ENCODE measurements at places on chromosomes 16 and 17.

DNA sequence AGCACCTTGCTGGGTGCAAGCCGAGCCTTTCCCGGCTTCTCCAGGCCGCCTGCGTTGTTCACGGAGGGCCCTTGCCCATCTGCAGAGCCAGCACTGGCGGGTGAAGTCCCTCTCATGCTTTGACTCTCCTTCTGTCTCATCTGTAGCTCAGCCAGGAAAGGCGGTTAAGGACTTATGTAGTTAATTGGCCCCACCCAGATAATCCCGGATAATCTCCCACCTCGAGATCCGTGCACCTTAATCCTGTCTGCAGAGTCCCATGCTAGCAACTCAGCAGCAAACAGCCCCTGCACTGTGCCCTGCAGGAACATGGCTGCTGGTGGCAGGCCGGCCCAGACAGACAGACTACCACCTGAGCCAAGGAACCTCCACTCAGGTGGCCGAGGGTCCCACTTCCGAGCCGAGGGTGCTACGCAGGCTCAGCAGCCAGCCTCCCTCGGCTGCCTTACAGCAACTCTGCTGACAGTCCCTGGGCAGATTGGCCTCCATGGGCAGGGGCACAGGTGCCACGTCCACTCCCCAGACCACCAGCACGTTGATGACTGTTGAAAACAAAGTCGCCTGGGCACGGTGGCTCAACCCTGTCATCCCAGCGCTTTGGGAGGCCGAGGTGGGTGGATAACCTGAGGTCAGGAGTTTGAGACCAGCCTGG, 16.9 kb downstream of the RAB40C start:
- DNase-seq = no peak

- no peak for DNase-seq
Measured at GRCh38 chr17:37750768-37751475, 6.1 kb upstream of the HNF1B start.

DNA sequence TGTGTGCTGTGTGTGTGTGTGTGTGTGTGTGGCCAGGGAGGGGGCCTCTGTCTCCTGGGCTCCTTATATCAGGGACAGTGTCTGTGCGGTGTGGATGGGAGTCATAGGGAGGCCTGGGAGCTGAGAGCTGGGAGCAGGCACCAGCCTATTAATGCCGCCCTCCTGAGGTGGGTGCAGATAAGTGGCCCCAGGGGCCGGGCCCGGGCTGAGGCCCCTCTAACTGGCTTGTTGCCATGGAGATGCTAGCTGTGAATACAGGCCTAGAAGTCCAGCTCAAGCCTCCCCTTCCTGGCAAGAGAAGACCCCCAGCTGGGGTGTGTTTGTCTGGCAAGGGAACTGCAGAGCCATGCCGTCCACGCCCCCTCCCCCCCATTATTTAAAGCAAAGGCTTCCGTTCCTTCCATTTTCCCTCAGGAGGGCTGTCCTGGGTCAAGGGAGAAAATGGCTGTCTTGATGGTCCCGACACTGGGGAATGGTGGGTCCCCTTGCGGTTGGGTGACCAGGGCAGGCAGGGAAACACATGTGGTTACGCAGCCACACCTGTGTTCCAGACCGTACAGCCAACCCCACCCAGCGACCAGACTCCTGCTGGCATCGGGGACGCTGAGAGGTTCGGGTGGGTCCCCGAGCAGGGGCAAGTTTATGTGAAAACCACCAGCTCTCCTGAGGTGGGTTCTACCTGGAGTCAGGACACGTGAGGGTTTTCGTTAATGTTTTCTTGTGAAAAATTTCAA, 141.1 kb downstream of the MRM1 start:
- no peak for DNase-seq

- peak; percentile 62 for DNase-seq
Measured at GRCh38 chr17:60139438-60140285, 10.1 kb upstream of the CA4 start.

DNA sequence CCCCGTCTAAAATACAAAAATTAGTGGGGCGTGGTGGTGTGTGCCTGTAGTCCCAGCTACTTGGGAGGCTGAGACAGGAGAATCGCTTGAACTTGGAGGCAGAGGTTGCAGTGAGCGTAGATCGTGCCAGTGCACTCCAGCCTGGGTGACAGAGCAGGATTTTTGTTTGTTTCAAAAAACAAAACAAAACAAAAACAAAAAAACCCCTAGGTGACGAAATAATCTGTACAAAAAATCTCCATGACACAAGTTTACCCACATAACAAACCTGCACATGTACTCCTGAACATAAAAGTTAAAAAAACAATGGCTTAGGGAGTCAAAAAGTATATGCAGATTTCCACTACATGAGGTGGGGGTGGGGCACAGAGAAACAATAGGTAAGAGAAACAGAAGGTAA, 140.5 kb upstream of the ASIC2 start:
- DNase-seq = no peak

DNA sequence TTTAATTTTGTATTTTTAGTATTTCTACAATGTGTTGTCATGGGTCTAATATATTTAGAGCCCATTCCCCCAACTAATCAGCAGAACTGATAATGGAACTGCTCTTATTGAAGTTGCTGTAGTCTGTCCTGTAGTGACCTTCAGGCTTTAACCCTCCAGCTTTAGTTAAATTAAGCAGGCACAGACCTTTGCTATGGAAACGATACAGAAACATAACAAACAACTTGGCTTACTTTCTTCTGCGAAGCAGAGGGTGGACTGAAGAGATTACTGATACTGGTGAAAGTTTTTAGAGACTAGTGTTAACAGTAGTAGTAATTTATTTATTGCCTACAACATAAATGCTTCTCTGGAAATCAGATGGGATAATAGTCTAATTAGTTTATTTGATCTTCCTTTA, 61.4 kb downstream of the NFATC3 start:
- no peak for DNase-seq

DNA sequence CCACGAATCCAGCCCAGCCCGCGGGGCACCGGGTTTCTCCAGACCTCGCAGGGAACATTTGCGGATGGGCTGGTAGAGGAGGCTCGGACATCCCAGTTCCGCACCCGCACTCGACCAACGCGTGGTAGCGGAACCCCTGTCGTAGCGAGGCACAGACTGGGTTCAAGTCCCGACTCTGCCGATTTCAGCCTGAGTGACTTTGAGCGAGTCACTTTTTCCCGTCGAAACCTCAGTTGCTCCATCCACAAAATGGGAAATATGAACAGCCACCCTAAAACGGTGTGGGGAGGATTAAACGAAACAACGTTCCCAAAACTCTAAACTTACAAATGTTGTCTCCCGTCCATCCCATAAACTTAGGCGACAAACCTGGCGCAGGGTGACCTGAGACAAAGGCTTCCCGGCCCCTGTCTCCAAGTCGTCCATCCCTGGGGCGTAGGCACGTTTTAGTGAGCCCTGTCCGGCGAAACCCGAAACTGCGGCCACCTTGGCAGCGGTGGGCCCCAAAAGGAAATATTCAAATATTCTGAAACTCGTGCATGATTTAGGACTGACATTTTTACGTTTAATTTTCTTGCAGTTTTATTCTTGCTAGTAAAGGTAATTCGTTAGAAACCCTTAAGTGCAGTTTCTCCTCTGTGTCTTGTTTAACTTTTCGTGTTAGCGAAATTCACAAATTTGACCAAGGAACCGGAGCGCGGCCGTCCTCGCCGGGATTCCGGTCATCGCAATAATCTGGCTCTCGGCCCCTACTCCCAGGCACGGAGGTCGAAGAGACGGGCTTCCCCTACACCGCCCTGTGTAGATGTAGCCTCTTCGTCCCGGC, 1.9 kb upstream of the MLLT6 start:
- DNase-seq = no peak

DNA sequence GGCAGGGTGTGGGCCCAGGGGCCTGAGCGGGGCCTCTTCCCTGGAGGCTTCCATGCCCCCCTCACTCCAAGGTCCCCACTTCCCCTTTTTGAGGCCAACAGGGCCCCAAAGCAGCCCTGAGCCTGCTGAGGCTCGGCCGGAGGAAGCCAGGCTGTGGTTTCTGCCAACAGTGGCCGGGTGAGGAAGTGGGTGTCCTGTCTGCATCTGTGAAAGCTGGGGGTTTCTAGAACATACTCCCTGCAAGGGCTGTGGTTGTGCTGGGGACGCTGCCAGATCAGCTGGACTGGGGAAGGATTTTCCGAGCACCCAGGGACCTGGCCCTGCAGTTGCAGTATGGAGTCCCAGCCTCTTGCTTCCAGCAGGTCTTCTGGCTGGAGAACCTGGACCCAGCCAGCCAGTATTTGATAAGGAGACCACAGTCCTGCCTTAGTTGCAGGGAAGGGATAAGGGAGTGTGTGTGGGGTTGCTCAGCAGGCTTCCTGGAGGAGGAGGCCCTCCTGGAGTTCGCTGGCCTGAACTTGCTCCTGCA, 15.7 kb downstream of the ADCY7 start:
- no peak for DNase-seq

- DNase-seq = no peak
Measured at GRCh38 chr16:67397036-67397801, 3.9 kb upstream of the TPPP3 start.

DNA sequence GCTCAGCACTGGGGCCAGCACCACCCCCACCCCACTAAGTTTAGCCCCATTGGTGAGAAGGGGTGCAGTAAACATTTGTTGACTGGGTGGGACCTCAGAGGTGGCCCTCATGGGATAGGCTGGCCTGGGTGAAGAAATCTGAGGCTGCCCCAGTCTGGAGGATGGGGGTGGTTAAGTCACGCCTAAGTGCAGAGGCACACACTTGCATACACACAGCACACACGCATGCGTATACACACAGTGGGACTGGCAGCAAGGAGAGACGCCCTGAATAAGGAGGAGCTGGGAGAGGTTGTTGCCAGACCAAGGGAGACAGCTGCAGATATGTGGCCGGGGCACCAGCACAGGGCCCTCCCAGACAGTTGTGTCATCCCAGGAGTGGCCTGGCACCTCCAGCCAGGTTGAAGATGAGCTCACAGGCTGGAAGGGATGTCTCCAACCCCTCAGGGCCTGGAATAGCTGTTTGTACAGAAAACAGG, 3.0 kb upstream of the BCAR1 start:
- DNase-seq = no peak

DNA sequence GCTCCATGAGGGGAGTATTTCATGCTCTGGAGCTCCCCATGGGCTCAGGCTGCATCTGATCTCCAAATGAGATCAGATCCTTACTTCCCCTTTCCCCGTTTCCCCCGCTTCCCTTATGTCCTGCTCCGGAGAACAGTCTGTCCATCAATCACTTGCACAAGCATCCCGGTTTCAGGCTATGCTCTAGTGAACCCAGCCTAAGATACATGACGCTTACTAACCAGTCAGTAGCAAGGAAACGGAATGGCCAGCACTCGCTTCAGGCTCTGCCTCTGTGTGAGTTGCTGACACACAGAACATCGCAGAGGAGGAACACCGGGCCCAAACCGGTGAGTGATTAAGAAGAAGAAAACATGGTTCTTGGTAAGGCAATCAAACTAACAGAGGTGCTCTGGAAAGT, 9.4 kb upstream of the ATP5MC1 start:
- no peak for DNase-seq
